ENCODE measurements at places on chromosomes 4 and X.

GRCh38 chr4:51842167-51842553, 793 bp upstream of the DCUN1D4 start:
- DNase-seq = no peak

GRCh38 chrX:1336331-1336943, at the start of gene IL3RA:
IL3RA (plus strand) TSS chrX:1336785; CDS start chrX:1341766, 4,981 bp downstream.
- peak; percentile 79 for DNase-seq

- peak; percentile 53 for DNase-seq
Measured at GRCh38 chrX:112840382-112841113, at the start of gene AMOT. AMOT (minus strand) TSS chrX:112840831; CDS start chrX:112823126, 17,705 bp downstream.

- no peak for DNase-seq
Measured at GRCh38 chrX:662126-662525, 31.5 kb downstream of the SHOX start.

GRCh38 chr4:169189372-169189771, 81.4 kb downstream of the SH3RF1 start:
- no peak for DNase-seq

DNA sequence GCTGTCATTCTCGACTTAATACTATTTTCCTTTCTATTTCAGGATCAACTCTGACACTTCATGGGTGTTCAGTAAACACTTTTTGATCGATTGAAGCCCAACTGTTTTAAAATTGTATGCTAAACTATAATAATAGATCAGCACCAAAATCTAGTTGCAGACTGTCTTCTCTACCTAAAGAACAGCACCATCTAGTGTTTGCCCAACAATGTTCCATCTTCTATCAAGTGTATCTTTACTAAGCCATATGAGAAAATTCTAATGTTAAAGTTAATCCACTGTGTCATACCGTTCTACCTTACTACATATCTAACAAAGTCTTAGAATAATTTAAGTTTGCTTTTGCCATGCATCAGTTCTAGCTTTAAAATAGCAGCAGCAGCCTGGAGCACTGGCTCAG, 113.0 kb upstream of the PRDX4 start:
- peak; percentile 54 for DNase-seq

DNA sequence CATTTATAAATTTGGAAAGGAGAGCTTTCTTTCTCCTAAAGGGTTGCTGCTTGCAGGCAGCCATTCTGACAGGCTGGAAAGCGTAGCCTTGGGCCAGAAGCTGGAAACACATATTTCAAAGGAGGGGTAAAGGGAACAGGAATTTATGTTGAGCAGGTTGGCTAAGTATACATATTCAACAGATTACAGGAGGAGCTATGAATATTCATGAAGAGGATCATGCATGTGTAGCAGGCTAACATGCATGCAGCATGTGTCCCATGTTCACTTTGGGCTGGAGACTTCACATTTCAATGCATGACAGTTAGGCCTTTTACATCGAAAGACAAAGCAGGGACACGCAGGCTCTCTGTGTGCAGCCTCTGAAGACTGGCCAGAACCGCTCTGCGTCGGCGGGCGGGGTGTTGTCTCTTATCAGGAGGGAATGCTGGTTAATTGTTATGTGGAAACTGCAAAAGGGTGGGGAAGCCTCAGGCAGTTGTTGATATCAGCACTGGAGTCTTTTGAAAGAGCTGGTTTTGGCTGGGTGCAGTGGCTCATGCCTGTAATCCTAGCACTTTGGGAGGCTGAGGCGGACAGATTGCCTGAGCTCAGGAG, 31.5 kb downstream of the CASP3 start:
- peak; percentile 53 for DNase-seq

DNA sequence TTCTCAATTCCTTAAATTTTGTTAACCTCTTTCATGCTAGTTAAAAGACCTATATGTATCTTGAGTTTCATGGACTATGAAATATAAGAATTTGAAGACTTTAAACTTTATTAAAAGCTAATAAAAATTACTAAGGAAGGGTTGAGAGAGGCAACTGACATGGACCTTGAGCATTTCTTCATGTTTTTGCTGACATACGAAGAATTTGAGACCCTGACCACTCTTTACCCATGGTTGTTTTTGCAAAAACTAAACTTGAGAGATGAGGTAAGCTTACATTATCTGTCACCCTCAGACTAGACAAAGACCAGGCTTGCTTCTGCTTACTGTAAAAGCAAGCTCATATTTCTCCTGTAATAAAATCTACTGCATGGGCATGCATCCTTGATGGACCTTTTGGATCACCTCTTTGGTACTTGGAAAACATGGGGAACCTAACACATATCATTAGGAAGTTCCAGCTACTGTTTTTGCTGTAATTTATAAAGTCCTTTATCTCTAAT, 338.2 kb upstream of the PABPC4L start:
- DNase-seq = no peak

DNA sequence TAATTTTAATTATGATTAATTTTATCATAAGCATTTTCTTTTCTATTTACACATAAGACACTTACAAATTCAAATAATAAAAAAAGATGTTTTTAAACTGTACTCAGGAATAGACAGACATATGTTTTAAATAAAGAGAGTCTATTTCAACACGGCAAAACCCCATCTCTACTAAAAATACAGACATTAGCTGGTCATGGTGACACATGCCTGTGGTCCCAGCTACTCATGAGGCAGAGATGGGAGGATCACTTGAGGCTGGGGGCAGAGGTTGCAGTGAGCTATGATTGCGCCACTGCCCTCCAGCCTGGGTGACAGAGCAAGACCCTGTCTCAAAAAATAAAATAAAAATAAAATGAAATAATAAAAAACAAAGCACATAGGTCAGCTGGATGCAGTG, 14.8 kb downstream of the FAM9B start:
- no peak for DNase-seq

DNA sequence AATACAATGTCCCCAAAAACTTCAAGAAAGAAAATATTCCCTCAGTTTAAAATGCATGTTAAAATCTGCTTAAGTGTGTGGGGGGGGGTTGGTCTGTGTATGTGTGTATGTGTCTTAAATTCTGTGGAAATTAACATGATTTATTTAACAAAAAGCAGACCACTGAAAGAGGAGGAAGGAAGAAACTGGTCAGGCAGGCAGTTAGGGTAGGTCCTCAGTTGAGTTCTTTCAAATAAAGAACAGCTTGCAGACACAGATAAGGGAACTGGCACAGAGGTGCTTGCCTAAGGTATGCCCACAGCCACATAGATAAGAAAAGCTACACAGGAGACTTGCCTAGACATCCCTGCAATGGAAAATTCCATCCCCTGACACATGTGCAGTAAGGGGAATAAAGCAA, 28.8 kb upstream of the TFDP3 start:
- DNase-seq = no peak

- DNase-seq = no peak
Measured at GRCh38 chr4:105967058-105967658, 71.9 kb downstream of the NPNT start.

DNA sequence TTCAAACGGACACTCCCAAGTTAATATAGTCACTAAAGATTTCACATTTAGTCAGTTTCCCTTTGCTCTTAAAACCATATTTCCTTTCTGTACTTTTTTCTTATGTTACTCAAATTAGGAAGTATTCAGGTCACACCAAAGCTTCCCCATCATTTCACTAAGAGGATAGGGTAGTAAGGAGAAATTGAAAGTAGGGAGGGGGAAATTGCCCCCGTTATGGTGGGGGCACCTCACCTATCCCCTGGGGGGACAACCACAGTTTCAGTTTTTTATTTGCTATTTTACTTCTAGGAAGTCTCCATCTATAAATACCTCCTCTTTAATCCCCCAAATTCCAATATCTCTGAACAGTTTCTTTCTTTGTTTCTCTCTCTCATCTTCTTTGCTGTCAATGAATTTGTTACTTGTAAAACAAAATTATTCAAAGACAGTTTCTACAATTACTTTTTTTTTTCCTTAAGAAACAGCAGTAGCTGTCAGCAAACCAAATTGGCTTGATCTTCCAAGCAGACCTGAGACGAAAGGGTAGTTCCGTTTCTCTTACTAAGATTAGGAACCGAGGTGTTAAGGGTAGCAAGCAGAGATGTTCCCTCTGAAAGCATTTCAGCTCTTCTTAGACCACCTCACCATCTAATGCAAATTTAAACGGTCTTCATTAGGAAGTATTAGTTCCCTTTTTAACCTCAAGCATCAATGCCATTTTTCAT, 160.2 kb upstream of the KLF3 start:
- DNase-seq = no peak

DNA sequence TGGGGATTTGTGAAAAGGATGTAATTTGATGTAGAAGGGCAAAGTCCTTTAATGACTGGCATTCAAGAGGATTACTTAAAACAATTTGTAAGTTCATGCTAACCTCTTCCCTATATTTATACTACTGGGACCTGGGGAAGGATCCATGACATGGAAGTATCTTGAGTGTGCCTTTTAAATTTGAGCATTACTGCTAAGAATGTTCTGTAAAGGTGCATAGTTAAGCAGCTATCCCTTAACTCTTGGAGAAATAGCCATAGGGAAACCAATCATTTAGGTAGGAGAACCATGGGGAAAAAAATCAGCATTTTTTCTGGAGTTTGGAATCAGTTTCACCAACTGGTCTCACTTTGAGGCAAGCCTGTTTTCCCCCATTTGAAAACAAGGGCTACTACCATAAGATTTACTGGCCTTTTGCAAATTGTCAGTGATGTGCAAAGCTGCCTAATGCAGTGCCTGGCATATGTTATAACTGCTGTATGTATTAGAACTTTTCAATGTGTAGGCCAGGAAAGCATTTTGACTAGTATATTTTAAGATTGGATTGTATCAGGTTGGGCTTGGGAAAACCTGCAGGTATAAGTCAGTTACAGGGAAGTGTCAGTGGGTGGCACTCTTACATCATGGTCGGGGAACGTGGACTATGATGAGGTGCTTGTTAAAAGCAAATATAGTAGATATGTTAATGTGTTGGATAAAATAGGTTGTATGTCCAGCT, 72.1 kb downstream of the PRSS12 start:
- DNase-seq = peak; percentile 77

- DNase-seq = no peak
Measured at GRCh38 chr4:156781852-156782251, 189.7 kb downstream of the PDGFC start.

DNA sequence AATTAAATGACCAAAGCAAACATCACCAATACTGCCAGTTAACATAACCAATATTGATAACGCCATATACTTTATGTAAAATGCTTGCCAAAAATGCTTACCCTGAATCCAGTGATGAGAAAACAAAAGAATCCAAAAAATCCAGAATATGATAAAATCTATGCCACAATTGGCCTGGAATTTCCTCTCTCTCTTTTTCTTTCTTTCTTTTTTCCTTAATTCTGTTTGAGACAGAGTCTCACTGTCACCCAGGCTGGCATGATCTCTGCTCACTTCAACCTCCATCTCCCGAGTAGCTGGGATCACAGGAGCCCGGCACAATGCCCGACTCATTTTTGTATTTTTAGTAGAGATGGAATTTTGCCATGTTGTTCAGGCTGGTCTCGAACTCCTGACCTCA, 9.8 kb upstream of the SLC7A11 start:
- DNase-seq = no peak

GRCh38 chrX:132216283-132216682, 3.0 kb downstream of the RAP2C start:
- DNase-seq = peak; percentile 25

DNA sequence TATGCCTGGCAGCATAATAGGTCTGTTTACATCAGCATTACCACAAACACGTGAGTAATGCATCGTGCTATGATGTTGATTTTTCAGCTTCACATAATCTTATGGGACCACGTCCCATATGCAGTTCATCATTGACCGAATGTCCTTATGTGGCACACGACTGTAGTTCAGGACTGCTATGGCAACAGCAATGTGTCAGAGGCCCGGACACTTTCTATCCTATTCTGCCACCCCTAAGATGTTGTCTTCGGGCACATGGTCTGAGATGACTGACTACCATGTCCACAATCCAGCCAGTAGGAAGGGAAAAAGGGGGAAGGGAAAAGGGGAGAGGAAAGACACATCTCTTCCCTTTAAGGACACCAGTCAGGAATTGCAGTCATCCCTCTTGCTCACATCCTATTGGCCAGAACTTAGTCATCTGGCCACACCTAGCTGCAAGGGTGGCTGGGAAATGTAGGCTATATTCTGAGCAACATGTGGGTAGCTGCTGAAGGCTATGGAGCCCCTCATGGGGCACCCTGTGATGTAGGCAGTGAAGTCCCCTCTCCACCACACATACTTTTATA, 196.0 kb upstream of the RBPJ start:
- no peak for DNase-seq

DNA sequence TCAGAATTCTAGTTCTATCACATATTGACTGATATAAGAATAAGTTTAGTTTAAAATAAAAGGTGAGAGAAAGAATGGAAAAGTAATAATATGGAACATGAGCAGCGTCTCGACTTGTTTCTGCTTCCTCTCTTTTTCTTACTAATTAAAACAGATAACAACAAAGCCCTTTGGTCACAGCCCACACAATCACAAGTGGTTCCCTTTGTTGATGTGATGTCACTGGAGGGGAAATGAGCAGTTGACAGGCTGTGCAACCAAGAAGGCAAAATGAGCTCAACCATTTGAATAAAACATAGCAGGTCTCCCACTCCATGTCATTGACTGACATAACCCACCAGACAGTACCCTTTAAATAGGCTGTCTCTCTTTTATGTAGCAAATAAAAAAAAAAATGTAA, 342.5 kb upstream of the MAGEB2 start:
- DNase-seq = peak; percentile 65

- DNase-seq = no peak
Measured at GRCh38 chr4:3288571-3289094, 4.2 kb upstream of the RGS12 start.

- no peak for DNase-seq
Measured at GRCh38 chr4:1462009-1462767, 55.9 kb upstream of the NKX1-1 start.

DNA sequence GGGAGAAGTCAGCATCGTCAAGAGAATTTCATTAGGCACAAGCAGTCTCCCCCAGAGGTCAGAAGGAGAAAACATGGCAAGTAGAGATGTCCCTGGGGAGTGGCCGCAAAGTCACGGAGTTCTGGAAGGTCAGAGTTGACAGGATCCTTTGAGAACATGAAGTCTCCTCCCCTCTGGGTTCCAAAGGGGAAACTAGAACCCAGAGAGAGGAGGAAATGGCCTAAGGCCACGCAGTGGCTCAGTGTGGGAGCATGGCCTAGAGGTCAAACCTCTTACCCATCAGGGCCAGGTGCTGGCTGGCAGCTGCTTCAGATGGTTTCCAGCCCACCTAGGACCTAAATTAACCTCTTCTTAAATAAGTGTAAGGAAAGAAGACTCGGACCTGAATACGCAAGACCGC, 884 bp downstream of the IDH3G start:
- peak; percentile 46 for DNase-seq

GRCh38 chr4:13088726-13089658, 395.1 kb downstream of the RAB28 start:
- DNase-seq = no peak

GRCh38 chrX:2811271-2811670, 17.5 kb upstream of the GYG2 start:
- DNase-seq = no peak
